ENCODE measurements at places on chromosomes 3 and 15.

DNA sequence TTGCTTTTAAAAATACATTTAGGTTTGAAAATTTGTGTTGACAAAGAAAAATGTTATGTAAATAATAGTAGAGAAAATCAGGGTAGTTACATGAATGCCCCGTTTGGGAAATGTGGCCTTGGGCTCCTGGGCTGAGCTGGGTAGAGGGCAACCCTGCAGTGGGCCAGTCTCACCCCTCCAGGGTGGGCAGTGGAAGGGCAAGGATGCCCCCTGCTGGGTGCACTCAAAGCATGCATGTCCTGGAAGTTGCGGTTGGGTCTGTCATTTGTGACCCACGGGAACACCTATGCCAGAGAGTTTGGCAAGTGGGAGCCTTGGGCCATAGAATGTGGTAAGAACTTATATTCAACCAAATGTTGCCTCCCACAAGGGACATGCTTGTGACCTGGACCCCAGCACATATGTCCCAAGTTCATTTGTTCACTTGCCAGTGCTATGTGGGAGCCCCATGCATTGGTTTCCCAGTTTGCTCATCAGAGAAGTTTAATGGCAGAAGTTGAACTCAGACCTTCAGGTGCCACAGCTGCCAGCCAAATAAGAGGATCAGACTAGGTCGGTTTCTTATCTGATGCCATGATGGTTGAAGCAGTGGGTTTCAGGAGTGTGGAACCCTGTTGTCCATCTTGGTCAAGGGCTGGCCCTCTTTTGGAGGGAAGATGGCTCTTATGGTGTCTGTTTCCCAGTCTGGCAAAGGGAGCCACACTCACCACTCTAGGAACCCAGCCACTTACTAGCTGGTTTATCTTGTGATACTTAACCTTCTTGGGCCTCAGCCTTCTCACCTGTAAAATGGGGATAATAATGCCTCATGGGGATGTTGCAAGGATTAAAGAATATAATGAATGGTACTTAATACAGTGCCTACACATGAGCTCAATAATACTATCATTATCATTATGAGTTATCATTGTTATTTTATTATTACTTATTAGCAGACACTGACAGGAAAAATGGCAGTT, 2.5 kb upstream of the PLCB2 start:
- peak; percentile 58 for DNase-seq

DNA sequence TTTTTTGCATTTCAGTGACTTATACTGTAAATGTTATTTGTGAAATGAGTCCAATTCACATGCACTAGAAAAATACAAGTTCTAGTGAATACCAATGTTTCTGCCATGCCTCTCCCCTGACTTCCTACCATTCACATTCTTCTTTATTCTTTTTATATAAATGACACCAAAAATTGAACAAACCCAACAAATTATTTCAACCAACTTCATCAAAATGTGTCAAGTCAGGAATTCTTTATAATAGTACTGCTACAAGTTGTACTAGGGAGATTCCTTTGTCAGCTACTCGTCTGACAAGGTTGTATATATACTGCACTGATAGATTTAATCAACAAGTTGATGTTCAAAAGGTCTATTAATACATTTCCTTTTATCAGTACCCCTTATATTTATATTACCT, 3.0 kb downstream of the TBL1XR1 start:
- DNase-seq = no peak

DNA sequence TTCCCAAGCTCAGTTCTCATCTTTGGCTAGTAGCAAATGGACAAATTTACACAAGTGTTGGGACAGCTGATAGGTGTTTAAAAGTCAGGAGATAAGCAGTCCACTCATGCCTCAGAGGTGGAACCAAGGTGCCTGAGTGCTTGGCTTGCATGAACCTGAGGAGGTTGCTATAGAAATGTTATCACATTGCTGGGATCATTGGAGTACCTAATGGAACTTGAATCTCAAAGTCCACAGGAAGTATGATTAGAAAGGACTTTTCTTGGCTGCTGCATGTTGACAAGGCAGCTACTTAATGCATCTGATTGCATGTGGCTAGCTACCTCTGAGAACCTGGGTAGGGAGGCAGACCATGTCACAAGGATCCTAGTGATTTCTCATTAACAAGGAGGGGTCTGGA, 39.5 kb upstream of the C3orf80 start:
- DNase-seq = no peak

DNA sequence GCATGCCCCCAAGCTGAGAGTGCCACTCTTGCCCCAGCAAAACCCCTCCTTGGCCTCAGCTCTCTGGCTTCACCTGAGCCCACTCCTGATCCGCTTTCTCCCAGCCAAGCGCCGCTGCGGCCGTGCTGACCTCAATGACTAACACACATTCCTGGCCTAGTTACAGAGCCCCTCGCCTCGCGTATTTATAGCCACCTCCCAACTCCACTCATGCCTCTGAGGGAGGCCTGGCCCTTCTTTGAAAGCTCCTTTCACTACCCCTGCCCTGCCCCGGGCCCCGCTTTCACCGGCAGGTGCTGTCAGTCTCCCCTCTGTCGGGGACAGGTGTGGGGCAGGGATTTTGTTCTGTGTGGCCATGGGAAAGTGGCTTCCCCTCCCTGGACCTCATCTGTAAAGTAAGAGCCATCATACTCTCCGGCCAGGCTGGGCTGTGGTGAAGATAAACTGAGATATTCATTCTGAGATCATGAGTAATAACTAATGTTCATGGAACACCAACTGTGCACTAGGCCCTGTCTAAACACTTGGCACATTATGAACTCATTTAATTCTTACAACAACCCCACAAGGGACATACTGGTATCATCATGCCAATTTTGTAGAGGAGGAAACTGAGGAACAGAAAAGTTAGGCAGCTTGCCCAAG, 13.2 kb upstream of the ATP2B2 start:
- DNase-seq = no peak

DNA sequence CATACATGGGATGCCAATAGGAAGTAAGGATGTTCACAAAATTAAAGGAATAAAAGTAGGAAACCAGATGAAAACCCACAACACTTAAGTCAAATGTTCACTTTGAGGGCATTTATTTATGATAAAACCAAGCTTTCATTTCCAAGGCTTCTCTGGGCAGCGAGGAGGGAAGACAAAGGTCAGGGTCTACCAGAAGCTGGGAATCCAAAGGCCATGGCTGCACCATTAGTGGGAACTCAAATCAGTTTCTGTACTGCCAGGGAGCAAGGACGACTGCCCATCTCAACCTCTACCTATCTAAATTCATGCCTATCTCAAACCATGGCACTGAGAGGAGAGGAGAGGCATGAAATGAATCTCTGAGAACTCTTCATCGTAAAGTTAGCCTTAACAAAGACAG, 22.6 kb downstream of the PBRM1 start:
- no peak for DNase-seq

Measured in activated CD8-positive, alpha-beta memory T cell treated with anti-CD3 and anti-CD28 coated beads, Interleukin-2, amount 50 U/mL, for 4 hours (primary cell).